ENCODE measurements at places on chromosomes 5 and 9.
A peak's percentile ranks its signal among the peaks of the same experiment; 100 is the strongest.

GRCh38 chr5:172773481-172774469 is 2.8 kb upstream of the DUSP1 start:
- DNase-seq = peak; percentile 67

GRCh38 chr5:125978015-125978414 is 445.2 kb upstream of the GRAMD2B start:
- no peak for DNase-seq

DNA sequence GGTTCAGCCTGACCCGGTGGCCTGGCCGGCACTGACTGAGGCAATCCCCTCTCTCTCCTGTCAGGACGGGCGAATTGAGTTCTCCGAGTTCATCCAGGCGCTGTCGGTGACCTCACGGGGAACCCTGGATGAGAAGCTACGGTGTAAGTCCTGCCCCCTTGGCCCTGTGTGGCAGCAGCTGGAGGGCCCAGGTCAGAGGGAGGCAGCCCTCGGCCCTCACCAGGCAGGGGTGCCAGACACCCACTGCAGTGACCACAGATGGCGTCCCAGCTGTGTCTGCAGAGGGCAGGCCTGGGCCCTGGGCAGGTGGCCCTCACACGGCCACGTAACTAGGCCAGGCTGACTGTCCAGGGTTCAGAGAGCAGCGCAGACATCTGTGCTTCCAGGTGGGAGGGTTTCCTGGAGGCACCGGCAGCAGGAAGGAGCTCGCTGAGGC is 45.9 kb upstream of the HMCN2 start:
- DNase-seq = peak; percentile 27

GRCh38 chr9:71647094-71647591 is 121.2 kb downstream of the CEMIP2 start:
- DNase-seq = no peak

GRCh38 chr5:178182158-178182876 is 4.9 kb downstream of the GMCL2 start:
- no peak for DNase-seq

DNA sequence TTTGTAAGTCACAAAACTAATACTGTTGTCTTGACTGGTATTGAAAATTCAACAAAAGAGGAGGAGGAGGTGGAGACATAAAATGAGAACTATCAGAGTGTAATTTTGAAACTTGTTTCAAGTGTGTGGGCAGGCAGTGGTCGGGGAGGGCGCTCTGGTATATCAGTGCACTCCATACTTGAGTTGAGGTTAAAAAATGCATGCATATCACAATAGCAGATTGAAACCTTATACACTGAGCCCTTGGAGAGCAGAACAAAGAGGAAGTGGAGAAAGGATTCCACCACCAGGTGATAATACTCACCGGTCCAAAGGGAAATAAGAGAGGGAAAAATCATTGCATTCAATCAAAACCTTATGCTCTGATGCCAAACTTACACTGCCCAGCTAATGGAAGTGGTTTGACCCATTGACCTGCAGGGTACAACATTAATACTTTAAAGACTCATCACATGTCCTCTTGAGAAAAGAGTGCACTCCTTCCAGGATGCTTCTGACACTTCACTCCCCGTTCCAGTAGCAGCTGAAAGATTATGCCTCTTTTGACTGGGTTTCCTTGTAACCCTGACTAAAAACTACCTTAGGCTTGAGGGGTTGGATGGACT is 79.5 kb upstream of the FAM169A start:
- DNase-seq = no peak

DNA sequence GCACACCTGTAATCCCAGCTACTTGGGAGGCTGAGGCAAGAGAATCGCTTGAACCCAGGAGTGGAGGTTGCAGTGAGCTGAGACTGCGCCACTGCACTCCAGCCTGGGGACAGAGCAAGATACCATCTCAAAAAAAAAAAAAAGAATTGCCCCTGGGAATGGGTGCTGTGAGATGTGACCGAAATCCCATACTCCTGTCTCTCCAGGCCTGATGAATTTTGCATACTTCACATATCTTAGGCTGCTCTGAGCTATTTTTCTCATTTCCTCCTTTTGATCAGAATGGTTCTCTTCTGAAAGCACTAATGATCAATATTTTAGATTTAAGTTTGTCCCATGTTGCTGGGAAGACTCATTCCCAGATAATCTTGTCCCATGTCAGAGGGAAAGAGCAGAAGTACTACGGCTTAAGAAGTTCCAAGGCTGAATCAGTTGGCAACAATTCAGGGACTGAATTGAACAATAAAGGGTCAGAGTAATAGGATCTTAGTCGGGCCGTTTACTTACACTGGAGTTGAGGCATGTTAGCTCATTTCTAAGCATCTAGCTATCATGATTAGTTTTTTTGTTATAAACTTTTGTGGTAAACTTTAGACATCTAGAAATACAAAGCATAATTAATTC is 44.2 kb upstream of the TENT2 start:
- DNase-seq = peak; percentile 1

GRCh38 chr5:31463351-31463750 is 68.5 kb downstream of the DROSHA start:
- DNase-seq = no peak

GRCh38 chr9:123370526-123371227 is 14.7 kb downstream of the CRB2 start:
- no peak for DNase-seq

DNA sequence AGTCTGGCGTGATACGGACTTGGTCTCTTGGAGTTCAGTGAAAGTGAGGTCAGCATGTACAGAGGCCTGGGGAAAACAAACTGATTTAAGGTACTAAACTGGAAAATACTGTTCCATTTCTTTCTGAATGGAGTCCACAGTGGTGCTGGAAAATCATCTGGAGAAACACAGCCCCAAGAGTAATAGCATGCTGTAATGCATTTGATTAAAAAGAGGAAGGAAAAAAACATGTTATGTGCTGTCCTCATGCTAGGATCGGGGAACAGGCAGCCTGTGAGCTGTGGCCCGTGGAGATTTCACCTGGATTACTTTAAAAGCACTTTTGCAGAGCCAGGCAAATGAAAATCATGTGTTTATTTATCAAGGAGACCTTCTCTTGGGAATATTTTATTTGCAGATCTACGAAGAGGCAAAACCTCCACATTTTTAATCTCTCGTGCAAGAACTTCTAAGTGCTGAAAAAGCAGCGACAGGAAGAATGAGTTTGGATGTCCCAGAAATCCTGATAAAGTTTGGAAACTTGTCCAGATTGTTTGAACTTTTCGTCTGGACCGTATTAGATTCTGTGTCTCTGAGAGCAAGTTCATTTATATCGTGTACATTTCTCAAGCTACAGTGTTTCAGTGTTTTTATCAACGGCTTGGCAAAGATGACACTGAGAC is 228.8 kb downstream of the GAS1 start:
- no peak for DNase-seq

GRCh38 chr9:87973730-87974292 is 522 bp downstream of the CDK20 start:
- peak; percentile 27 for DNase-seq

DNA sequence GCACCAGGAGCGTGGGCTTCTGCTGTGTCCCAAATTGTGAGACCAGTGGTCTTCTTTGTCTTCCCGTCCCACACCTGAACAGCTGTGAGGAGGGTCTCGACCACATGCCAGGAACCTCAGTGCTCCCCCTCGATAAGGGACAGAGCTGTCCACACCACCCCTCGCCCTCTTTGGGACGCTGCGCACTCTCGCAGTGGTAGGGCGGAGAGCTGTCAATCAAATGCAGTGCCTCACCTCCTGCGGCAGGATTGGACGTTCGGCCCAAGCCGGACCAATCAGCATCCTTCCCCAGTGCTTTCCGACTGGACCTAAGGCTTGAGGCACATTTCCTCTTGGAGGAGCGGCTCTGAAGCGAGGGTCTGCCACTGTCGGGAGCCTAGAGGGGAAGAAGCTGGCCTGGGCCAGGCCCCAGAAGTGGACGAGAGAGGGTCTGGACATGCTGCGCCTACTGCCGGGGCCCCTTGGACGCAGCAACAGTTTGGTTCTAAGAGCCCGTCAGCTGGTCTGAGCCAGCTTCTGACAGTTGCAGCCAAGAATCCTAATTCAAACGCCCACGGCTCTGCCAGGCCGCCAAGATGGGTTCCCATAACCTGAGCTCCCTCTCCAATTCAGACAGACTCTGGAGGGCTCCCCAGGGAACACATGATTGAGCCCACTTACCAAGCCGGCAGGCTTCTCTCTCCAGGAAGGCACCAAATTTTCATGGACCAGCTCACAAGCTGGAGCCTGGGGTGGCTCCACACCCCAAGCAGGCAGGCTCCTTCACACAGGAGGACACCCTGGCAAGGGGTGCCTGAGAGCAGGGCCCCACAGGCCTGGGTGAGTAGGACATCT is 28.1 kb upstream of the ADAMTS2 start:
- no peak for DNase-seq

DNA sequence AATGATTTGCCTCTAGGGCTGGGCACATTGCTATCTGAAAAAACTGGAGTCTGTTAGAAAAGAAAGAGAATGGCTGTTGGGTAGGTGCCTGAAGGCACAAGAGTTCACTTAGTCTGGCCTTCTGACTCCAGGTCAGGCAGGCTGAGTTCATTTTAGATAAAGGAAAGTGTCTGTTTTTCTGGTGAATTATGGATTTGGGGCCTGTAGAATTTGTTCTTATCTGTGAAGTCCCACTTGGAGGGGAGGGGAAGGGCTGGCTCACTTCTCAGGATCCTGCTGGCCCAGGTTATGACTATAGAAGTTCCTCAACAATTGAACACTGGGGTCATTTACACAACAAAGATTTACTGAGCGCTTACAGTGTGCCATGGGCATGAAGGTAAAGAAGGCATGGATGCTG is 11.5 kb upstream of the SEPTIN8 start:
- no peak for DNase-seq

- no peak for DNase-seq
Observed at GRCh38 chr9:113556877-113557593, 93.5 kb downstream of the RGS3 start.

GRCh38 chr5:57441557-57441956 is 41.1 kb downstream of the ACTBL2 start:
- DNase-seq = peak; percentile 41

DNA sequence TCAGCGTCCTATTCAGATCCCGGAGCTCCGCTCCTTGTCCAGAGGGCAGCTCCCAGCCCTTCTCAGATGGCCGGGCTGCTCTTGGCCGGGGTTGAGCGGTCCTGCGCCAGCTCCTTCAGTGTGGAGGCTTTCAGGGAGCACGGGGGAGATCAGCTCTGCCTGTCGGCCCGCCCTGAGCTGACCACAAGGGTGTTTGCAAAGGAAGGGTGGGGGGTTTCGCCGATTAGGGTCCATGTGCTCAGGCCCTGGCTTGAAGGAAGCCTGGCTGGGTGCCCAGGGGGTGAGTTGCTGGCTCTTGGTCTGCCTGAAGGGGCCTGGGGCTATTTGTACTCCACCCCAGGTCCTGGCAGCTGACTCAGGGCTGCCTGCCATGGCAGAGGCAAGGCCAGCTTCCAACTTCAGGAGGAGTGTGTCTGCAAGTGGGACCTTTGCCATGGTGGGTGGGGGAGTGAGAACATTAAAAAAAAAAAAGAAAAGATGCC is 250.1 kb upstream of the KLF4 start:
- no peak for DNase-seq

GRCh38 chr9:136597141-136597885 is 51.5 kb upstream of the NOTCH1 start:
- DNase-seq = no peak

DNA sequence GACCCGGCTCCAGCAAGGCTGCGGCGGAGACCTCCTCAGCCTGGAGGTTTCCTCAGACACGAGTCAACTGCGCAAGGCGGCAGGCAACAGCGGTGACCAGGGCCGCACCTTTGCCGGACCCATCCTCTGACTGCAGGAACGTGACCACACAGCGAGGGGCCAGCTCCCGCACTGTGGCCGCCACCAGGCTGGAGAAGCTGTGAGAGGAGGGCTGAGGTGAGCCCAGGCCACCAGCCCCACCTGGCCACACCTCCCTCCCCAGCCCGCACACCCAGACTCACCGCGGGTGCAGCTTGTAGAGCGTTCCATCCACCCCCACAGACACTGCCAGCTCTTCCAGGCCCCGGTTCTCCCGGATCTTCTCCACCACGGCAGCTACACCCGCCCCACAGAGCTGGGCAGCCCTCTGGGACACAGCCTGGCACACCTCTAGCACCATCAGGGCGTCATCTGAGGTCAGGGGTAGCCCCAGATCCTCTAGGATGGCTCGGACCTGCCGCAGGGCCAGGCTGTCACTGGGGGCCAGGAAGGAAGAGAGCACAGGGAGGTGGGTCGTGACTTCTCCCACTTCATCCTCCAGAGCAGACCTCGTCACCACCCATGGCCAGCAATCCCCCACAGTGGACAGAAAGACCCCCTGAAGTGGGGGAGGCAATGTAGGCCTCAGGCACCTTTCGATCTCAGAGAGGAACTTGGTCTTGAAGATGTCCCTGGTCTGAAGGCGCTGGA is 18.0 kb downstream of the HK3 start:
- DNase-seq = no peak

GRCh38 chr5:76527685-76528161 is 95.5 kb downstream of the F2RL2 start:
- DNase-seq = no peak

GRCh38 chr5:169091396-169091980 is 209.5 kb downstream of the SLIT3 start:
- no peak for DNase-seq

DNA sequence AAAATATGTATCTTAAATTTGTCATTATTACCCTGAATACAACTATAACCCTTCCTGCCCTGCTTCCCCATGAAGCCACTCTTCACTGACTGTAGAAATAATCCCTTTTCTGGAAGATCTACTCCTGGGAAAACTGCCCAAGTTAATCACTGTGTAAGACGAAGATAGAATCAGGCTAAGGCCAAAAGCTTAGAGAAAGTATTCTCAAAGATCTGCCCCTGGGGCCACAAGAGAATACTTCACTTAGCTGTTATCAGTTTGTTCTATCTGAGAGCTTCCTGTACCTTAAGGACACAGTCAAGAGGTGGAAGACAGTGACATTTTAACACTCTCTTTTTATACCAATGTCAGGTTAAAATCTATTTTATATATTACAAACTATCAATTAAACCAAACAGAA is 33.8 kb downstream of the RNF145 start:
- DNase-seq = peak; percentile 29

DNA sequence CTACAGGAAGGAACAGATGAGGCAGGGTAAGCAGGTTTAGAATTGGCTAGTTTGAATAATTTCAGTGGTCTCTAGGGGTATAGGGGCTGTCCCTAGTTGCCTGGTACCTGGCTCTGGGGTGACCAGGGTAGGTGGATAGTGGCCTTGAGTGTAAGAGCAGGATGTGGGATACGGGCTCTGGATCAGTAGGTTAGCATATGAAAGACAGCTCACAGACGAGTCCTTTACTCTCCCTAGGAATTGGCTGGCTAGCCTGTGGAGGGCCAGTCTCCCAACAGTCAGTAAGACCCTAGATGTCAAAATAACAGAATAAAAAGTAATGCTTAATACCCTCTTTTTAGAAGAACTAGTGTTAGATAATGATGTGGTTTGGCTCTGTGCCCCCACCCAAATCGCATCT is 16.6 kb upstream of the C9orf152 start:
- DNase-seq = no peak

All from NCI-H82 (cell line).